NCI-H446 (cell line): ENCODE measurements at places on chromosomes 5 and 9.

DNA sequence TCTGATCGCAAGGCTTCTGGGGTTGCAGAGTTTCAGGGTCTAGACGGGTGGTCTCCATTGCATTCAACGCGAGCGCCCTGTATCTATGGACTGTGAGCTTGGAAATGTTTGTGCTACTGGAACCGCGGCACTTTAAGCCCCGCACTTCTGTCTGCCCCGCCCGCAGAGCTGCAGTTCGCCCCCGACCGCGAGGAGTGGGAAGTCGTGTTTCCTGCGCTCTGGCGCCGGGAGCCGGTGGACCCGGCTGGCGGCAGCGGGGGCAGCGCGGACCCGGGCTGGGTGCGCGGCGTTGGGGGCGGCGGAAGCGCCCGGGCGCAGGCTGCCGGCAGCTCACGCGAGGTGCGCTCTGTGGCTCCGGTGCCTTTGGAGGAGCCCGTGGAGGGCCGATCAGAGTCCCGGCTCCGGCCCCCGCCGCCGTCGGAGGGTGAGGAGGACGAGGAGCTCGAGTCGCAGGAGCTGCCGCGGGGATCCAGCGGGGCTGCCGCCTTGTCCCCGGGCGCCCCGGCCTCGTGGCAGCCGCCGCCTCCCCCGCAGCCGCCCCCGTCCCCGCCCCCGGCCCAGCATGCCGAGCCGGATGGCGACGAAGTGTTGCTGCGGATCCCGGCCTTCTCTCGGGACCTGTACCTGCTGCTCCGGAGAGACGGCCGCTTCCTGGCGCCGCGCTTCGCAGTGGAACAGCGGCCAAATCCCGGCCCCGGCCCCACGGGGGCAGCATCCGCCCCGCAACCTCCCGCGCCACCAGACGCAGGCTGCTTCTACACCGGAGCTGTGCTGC is 1.0 kb downstream of the ADAMTS19 start:
- DNase-seq: no peak

DNA sequence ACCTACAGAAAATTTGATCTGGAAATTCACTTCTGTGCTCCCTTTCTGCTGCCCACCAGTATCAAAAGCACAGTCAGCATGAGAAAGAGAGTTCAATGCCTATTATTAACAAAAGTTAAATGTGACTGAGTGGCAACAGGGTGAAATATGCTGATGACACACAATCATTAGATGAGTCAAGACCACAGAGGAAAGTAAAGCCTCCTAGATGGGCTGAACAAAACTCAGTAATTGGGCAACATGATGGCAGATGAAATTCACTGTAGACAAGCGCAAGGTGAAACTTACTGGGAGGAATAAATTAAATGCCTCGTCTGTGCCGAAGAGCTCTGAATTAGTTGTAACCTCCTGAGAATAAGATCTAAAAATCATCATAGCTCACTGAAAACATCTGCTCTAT is 752.8 kb downstream of the IRX1 start:
- no peak for DNase-seq

GRCh38 chr5:63011158-63011557 is 432.5 kb downstream of the LRRC70 start:
- DNase-seq: no peak

GRCh38 chr9:103301051-103301450 is 305.9 kb downstream of the CYLC2 start:
- DNase-seq: no peak

DNA sequence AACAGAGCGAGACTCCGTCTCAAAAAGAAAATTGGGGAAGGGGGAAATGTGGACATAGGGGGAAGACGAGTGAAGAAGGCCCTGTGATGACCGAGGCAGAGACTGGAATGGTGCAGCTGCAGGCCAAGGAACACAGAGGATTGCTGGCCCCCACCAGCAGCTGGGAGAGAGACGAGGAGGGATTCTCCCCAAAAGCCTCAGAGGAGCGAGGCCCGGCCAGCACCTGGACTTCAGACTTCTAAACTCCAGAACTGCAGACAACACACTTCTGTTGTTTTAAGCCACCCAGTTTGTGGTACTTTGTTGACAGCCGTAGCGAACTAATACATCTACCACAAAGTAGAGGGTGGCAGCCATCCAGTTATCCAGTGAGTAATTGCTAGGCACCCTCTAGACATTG is 124.6 kb downstream of the ATPSCKMT start:
- no peak for DNase-seq

DNA sequence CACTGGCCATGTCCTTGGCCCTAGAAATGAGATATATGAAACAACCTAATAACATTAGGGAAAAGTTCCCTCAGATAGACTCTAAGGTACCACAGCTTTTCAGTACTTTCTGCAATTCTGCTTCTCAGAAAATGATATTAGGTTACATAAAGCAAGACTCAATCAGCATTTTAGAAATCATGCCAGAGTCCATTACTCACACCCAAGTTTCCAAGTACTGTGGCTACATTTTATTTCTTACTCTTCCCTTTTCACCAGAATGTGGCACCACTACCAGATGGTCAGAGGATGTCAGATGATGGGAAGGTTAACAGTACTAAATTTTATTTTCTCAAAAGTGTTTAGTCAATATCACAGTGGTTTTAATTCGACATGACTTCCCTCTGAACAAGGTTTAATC is 217.2 kb downstream of the MLLT3 start:
- no peak for DNase-seq

- no peak for DNase-seq
Measured at GRCh38 chr5:16524286-16524685, 58.7 kb upstream of the ZNF622 start.

DNA sequence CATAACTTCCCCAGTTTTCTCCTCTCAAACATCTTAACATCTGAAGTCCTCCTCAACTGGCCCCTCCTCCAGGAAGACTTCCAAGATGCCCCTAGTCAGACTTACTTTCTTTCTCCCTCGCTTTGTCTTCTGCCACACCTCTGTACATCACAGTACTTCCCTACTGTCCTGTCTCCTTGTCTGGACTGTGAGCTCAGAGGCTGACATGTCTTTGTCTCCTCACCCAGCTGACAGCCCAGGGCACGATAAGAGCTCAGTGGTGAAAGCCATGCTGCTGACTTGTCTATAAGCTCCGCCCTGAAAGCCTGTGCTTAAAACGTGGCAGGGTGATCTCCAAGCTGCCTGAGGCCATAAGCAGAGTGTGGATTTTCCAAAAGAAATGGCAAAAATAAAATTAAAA is 33.0 kb upstream of the SLC25A51 start:
- no peak for DNase-seq

DNA sequence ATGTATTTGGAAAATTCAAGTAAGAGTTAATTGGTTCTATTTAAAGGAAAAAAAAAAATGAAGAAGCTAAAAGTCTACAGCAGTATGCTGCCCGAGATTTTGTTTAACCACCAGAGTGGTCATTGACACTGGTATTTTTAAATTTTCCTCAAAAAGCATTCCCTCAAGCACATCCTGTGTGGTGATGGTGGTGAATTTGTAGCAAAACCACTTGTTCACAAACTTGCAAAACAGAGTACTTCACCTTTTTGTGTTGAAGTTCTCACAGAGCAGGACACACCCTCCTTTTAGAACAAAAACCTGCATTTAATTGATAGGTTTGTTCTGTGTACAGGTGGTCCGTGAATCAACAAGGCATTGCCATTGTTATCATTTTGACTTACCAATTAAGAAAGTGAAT is 374.2 kb downstream of the EFNA5 start:
- DNase-seq: no peak

GRCh38 chr9:84750152-84750865 is 80.8 kb downstream of the NTRK2 start:
- DNase-seq: no peak

- DNase-seq: no peak
Measured at GRCh38 chr9:113526841-113527240, 63.3 kb downstream of the RGS3 start.
